ENCODE measurements at places on chromosomes 7 and 10.

DNA sequence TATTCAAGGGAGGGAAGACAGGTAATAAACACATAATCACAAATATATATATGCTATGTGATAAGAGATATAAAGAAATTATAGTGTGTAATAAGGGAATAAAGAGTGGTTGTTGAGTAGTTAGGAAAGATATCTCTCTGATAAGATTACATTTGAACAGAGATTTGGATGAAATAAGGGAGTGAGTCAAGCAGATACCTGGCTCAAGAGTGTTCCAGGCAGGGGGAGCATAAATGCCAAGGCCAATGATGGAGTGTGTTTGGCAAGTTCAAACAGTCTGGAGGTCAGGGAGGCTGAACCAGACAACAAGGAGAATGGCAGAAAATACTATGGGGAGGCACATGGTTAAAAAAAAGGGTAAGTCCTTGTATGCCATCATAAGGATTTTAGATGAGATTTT, 4.8 kb upstream of the GNAI1 start:
- peaks cover 23% of the 10 kb centered on the region for H3K4me1 ChIP-seq
- no peak overlapping the region for H3K27ac ChIP-seq
- H3K27me3 ChIP-seq: peaks cover 3% of the 10 kb centered on the region
- DNase-seq: no peak
- H3K4me3 ChIP-seq: no peak overlapping the region

DNA sequence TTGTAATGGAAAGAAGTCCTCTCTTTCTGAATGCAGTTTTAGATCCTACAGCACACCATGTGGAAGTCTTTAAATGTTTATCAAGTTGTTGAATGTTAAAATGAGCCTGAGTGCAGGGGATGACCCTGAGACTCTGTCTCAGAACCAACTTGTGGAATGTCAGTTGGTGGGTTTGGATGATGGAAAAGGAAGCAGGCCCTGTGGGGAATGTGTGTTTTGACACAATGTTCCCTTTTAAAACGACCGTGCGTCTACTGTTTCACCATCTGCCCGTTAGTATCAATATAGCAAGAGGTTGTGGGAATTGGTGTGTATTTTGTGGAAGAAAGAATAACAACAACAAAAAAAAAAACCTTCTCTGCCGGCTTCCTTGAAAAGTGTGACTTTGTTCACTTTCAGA, 8.3 kb downstream of the DYNC1I1 start:
- no peaks in the 10 kb centered on the region for H3K4me1 ChIP-seq
- no peaks in the 10 kb centered on the region for H3K36me3 ChIP-seq
- H3K27ac ChIP-seq: no peak overlapping the region
- no peak for DNase-seq

DNA sequence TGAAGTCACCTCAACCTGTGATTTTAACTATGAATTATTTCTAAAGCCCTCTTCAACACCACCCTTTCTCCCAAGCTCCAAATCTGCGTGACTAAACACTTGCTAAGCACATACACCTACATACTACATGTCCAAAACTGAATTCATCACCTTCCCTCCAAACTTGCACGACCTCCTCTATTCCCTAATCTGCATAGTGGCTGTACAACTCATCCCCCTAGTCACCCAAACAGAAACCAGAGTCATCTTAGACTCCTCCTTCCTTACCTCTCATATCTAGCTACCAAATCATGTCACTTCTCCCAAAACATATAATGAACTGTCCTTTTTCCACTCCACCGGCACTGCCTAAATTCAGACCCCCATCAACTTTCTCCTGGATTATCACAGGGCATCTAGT, 16.2 kb downstream of the ARHGAP21 start:
- H3K36me3 ChIP-seq: no peaks in the 10 kb centered on the region
- H3K4me3 ChIP-seq: no peak overlapping the region
- H3K4me1 ChIP-seq: peaks cover 3% of the 10 kb centered on the region

DNA sequence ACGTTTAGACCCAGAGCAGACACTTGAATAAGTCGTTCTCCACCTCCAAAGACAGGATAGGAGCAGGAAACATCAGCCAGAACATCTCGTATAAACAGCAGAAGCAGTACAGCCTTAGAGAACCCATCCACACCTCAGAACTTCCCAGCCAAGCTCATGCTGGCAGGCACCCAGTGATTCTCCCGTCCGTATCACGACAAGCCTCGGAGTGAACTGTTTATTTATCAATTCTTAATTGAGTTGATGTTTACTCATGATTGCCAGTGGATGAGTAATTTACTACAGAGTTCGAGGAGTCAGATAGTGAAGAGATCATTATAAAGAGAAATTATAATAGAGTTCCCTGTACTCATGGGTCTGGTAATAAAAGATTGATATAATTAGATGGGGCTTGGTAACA, 811.5 kb downstream of the LRMDA start:
- H3K4me3 ChIP-seq: no peak overlapping the region
- H3K4me1 ChIP-seq: no peaks in the 10 kb centered on the region
- no peak for DNase-seq

DNA sequence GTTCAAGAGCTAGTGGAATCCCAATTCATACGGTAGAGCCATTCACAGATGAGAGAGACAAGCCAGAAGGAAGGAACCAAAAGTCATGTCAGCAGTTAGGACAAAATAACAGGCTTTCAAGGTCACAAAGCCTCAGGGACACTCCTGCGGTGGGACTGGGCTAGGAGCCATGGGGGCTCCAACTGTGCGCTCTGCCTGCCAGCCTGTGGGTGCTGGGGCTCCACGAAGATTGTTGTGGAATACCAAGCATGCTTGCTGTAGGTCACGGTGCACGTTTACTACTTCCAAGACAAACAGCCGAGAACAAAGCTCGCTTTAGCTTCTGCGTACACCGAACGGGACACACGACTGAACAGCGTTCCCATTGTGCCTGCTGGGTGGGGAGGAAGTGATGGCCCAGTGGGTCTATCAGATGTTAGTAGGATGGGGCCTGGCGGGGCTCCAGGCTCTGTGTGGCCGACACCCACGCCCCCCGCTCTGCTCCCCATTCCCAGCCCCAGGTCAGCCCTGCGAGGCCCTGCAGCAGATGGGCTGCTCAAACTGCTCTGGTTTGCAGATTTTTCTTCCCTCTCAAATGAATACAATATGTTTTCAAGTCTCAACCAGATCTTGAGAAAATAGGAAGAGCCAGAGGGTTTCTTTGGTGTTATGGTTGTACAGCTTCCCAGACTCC, 158.9 kb downstream of the EGFR start:
- peaks cover 12% of the 10 kb centered on the region for H3K27me3 ChIP-seq
- DNase-seq: no peak
- no peaks in the 10 kb centered on the region for H3K4me1 ChIP-seq
- no peak overlapping the region for H3K27ac ChIP-seq
- no peaks in the 10 kb centered on the region for H3K36me3 ChIP-seq

DNA sequence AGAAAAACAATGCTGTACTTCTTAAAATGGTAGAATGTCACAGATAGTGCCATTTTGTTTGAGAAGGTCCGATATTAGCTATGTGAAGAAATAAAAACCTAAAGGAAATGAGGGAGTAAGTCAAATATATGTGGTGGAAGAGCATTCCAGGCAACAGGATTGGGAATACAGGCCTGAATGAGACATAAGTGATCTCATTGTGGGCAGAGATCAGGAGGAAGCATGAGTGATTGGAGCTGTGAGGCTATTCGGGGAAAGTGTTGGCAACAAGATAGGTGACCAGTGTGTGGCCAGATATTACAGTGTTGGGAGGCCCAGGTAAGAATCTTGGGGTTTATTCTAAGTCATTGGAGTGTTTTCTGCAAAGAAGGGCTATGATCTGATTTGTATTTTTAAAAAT, 41.3 kb upstream of the AGMO start:
- no peak overlapping the region for H3K27ac ChIP-seq
- no peaks in the 10 kb centered on the region for H3K4me1 ChIP-seq
- H3K36me3 ChIP-seq: no peaks in the 10 kb centered on the region
- no peak overlapping the region for H3K4me3 ChIP-seq

GRCh38 chr7:33534833-33535232, 370.5 kb upstream of the BMPER start:
- peak overlapping the region; percentile 19 for H3K4me3 ChIP-seq
- peak overlapping the region; percentile 18 for H3K27ac ChIP-seq
- peaks cover 9% of the 10 kb centered on the region for H3K36me3 ChIP-seq
- peaks cover 5% of the 10 kb centered on the region for H3K27me3 ChIP-seq
- DNase-seq: no peak

- H3K27ac ChIP-seq: no peak overlapping the region
- peaks cover 13% of the 10 kb centered on the region for H3K4me1 ChIP-seq
- H3K27me3 ChIP-seq: peaks cover 11% of the 10 kb centered on the region
- no peaks in the 10 kb centered on the region for H3K36me3 ChIP-seq
Measured at GRCh38 chr10:51010977-51011376, 63.3 kb upstream of the PRKG1 start.

DNA sequence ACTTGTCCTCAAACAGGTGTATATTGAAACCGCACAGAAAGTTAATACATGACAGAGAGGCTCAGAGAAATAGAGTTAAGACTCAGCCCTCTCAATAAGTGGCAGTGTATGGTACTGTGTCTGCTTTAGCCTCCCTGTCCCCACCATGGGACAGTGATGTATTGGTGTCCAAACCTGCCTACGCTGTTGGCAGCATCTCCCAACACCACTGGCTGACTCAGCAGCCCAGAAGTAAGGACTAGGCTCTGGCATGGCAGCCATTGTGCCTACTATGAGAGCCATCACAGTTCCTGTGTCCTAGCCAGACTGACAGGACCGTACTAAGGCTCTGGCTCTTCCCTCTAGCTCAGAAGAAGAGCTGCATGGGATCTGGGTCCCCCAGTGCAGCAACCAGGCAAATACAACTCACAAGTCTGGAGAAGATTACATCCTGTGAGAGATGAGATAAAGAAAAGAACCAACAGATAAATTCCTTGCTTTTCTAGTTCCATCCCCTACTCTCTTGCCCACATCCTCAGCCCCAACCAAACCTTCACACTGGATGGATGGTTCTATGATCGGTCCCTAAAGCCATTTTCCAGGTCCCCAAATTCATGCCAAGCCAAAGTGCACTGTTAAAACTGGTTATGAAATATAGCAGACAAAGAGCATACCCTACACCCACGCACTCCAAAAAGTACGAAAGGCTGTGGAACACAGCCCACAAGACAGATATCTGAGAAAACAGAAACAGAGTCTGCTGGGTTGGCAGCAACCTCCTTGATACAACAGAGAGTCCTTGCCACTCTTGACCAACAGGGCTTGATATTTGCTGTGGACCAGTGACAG, 44.1 kb upstream of the DMTF1 start:
- H3K27ac ChIP-seq: no peak overlapping the region
- no peaks in the 10 kb centered on the region for H3K27me3 ChIP-seq
- DNase-seq: no peak

DNA sequence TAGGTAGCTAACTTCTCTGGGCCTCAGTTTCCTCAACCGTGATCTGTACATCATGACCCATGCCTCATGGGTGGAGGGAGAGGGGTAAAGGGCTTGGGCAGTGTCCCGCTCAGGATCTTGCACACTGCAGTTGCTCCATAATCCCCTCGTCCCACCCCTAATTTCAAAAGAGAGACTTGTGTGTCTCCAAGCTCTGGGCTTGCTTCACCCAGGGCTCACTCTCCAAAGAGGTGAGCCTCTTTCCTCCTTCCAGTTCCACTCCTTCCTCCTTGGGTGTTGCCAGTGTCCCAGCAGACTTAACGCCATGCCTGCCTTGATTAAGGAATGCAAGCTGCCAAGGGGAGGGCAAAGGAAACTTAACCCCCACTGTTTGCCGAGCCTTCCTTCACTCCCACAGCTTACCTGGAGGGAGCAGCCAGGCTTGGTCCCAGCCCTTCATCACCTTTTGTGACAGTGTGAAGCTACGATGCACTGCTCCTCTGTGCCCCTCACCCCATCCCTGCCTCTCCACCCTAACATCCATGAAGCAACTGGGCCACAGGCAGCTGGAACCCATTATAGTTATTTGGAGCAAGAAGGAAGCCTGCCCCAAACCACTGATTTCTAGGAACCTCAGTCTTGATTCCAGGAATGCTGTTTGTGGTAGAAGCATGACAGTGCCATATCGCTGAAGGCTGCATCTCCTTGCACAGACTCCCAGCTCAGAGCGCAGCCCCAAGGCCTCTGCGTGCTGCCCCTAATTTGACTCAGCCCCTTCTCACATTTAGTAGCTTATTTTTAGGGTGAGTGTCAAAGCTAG, 363.3 kb downstream of the TNS3 start:
- H3K27me3 ChIP-seq: no peaks in the 10 kb centered on the region
- DNase-seq: no peak
- H3K36me3 ChIP-seq: no peaks in the 10 kb centered on the region
- no peaks in the 10 kb centered on the region for H3K4me1 ChIP-seq
- no peak overlapping the region for H3K4me3 ChIP-seq
- H3K27ac ChIP-seq: no peak overlapping the region

- DNase-seq: no peak
- peaks cover 6% of the 10 kb centered on the region for H3K4me1 ChIP-seq
- no peak overlapping the region for H3K27ac ChIP-seq
- peaks cover 20% of the 10 kb centered on the region for H3K27me3 ChIP-seq
Measured at GRCh38 chr7:29142021-29142727, 4.2 kb downstream of the CPVL start.

- H3K27ac ChIP-seq: no peak overlapping the region
- no peak overlapping the region for H3K4me3 ChIP-seq
- no peaks in the 10 kb centered on the region for H3K27me3 ChIP-seq
- DNase-seq: no peak
- no peaks in the 10 kb centered on the region for H3K36me3 ChIP-seq
Measured at GRCh38 chr7:46568420-46569132, 647.5 kb upstream of the IGFBP3 start.

GRCh38 chr7:92982928-92983327, 134.9 kb downstream of the SAMD9 start:
- H3K36me3 ChIP-seq: no peaks in the 10 kb centered on the region
- H3K27ac ChIP-seq: no peak overlapping the region
- H3K4me1 ChIP-seq: no peaks in the 10 kb centered on the region
- H3K27me3 ChIP-seq: peaks cover 5% of the 10 kb centered on the region
- no peak for DNase-seq

- no peak overlapping the region for H3K4me3 ChIP-seq
- no peak overlapping the region for H3K27ac ChIP-seq
- H3K27me3 ChIP-seq: peaks cover 7% of the 10 kb centered on the region
Measured at GRCh38 chr7:47982610-47983009, 3.2 kb upstream of the HUS1 start.

- H3K4me3 ChIP-seq: no peak overlapping the region
- no peak for DNase-seq
- no peak overlapping the region for H3K27ac ChIP-seq
- H3K4me1 ChIP-seq: peaks cover 4% of the 10 kb centered on the region
Measured at GRCh38 chr7:76293407-76293901, 9.0 kb upstream of the HSPB1 start.

GRCh38 chr7:142961973-142962926, at the start of gene KEL:
Gene KEL (minus strand): TSS chr7:142962363. CDS start chr7:142962206, 157 bp downstream.
- H3K27me3 ChIP-seq: peaks cover 10% of the 10 kb centered on the region
- DNase-seq: no peak
- H3K27ac ChIP-seq: no peak within 1 kb of the TSS
- no peaks in the 10 kb centered on the region for H3K4me1 ChIP-seq
- H3K4me3 ChIP-seq: no peak within 1 kb of the TSS

DNA sequence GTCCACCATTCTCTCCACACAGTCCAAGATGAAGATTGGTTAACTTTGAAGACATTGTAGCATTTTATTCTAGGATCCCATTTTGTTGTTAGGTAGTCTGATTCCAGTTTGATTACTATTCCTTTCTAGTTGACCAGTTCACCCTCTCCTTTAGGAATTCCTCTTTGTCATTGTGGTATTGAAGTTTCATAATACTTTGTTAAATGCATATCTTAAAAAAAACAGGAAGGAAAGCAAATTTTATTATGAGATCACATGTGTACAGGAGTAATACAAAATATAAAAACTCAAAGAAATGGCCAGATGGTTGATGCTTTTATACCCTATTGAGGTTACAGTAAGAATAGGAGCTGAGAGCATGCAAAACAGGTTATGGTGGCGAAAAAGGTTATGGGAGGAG, 15.5 kb upstream of the SEMA3C start:
- no peaks in the 10 kb centered on the region for H3K4me1 ChIP-seq
- H3K27me3 ChIP-seq: peaks cover 4% of the 10 kb centered on the region
- H3K36me3 ChIP-seq: no peaks in the 10 kb centered on the region
- no peak overlapping the region for H3K4me3 ChIP-seq
- no peak for DNase-seq
- no peak overlapping the region for H3K27ac ChIP-seq

Measured in immature natural killer cell (primary cell).